ENCODE measurements at places on chromosomes 1 and 21.

GRCh38 chr1:227306689-227307088, 11.6 kb downstream of the CDC42BPA start:
- no peak for DNase-seq

GRCh38 chr1:34874296-34874952, 14.9 kb upstream of the SMIM12 start:
- DNase-seq = no peak

- DNase-seq = no peak
These were observed 18.3 kb downstream of the SPSB1 start for GRCh38 chr1:9311029-9311428.

- DNase-seq = no peak
These were observed 70.4 kb downstream of the SPSB1 start for GRCh38 chr1:9363061-9363471.

DNA sequence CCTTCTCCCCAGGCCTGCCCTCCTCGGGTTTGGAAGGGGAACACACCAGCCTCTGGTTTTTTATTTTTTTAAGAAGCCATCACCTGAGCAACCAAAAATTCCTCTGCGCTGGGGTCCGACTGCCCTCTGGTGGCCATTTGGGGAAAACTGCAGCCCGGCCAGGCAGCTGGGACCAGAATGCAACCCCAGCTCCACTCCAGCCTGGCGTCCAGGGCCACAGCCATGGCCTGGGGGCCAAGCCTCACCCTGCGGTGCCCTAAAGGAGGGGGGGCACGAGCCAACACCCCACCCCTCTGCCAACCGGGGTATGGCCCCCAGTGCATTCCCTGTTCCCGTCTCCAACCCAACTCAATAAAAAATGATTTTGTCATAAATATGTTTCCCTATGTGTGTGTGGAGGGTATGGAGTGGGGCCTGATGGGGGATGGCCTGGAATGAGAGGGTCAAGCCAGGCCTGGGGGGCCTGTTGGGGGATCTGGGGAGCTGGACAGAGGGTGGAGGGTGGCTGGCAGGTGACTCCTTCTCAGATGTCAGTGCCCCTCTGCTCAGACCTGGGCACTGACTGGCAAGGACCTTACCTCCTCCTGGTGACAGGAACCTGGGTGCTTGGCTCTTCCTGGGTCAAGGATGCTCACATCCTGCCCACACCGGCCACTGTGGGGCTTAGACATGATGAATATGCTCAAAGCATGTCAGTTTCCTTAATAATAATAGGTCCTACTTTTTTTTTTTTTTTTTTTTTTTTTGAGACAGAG, 3.2 kb downstream of the GPR3 start:
- DNase-seq = peak; percentile 66

GRCh38 chr21:34936883-34937563, 112.1 kb downstream of the RUNX1 start:
- DNase-seq = no peak

DNA sequence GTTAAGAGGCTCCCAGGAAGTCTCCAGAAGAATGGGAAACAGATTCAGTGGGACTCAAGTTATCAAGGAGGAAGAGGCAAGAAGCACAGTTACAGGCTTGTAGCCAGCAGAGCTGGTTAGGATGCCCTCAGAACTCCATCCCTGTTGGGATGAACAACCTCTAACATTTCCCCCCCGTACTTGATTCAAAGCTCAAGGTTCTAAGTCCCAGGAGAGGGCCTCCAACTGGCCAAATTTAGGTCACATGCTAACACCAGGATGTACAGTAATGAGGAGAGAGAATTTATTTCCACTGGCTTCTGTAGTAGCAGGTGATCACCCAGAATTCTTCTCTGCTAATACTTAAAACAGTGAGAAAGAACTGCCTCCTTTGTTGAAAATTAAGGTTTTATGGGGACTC, 22.3 kb upstream of the HSPA13 start:
- DNase-seq = no peak

- DNase-seq = no peak
These were observed 1093.6 kb upstream of the B3GALT2 start for GRCh38 chr1:194279975-194280374.

DNA sequence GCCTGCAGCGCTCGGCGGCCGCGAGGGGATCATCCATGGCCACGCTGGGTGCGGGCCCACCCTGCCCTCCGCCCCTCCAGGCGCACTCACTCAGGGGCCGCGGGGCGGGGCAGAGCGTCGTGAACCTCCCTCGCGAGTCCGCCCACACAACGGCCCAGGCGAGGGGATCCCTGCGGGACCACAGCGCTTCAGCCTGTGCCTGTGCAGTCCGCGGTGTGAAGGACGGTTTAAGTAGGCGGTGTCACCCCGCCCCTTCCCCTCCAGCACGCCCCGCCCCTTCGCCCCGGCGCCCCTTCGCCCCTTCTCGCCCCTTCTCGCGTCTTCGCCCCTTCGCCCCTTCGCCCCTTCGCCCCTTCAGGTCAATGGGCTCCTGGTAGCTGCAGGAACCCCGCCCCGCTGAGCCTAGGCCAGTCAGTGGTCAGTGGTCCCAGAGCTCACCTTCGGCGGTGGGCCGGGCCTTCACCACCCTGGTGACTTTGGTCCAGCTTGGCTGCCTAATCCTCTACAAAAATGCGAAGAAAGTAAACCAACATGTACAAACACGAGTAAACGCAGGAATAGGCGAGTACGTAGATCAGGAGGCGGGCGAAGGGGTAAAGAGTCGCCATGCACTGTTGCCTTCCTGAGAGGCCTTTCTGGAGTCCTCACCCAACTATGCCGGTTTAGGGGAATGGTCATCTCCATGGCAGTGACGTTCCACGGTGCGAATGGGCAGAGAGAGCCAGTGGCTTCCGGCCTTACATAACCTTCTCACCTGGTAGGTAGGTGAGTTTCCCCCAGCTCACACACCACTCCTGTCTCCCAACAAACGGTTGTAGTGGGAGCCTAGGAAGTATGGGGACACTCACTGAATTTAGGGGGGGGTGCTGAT, 19.6 kb upstream of the DMRTB1 start:
- no peak for DNase-seq

GRCh38 chr1:167022384-167022783, 33.3 kb downstream of the MAEL start:
- DNase-seq = no peak

DNA sequence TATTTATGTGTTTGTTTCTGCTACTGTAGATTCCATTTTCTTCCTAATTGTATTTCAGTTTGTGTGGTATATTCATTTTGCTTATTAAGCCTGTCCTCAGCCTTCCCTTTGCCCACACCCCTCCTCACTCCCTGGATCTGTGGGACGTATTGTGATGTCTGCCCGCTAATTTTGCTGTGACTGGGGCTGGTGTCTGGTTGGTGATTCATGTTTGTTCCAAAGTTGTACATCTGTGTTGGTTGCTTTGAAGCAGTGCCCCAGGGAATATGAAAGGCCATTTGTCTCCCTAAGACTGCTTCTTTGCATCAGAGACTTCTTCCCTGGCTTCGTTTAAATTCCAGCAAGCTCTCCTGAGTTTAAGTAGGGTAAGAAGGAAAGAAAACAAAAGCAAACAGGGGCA, 289.5 kb upstream of the SGIP1 start:
- no peak for DNase-seq

DNA sequence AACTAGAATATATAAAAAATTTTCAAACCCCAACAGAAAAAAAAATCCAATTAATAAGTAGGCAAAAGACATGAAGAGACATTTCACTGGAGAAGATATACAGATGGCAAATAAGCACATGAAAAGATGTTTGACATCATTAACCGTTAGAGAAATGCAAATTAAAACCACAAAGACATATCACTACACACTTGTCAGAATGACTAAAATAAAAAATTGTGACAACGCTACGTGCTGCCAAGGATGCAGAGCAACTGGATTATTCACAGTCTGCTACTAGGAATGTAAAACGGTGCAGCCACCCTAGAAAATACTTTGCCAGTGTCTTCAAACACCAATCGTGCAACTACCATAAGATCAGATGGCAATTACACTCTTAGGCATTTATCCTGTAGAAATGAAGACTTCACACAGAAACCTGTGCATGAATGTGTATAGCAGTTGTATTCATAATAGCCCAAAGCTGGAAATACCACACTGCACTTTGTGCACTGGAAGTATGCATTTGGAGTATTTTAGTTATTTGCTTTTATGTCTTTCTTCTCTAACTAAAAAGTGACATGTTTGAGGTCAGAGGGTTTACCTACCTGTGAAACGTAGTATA, 75.3 kb upstream of the PALMD start:
- DNase-seq = no peak

DNA sequence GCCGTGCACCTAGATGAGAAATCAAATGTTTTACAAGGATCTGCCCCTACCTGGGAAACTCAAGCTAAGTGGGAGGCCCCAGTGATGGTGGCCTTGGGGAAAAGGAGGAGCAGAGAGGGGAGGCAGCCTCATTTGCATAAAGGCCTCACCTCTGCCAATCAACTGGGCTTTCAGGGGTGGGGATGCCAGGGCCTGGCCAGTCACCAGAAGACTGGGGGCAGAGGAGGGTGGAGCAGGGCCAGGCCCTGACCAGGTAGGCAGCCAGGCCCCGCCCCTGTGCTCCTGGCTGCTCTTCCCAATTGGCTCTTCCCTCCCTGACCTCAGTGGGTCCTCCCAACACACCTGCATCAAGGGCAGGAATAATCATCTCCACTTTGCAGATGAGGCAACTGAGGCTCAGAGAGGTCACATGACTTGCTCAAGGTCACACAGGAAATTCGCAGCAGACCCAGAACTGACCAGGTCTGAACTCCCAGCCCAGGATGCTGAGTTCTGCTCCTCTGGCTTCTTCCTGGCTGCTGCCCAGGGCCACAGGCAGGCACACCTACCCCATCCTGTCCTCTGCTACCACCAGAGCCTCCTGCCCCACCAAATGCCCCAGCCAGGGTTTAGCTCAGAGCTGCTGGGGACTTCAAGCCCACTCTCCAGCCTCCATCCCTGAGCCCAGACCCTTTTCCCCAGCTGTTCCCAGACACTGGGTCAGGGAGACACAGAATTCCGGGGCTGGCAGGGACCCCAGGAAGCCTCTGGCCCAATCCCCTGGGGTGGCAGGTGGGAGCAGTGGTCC, 677.9 kb downstream of the MATN1 start:
- DNase-seq = no peak

DNA sequence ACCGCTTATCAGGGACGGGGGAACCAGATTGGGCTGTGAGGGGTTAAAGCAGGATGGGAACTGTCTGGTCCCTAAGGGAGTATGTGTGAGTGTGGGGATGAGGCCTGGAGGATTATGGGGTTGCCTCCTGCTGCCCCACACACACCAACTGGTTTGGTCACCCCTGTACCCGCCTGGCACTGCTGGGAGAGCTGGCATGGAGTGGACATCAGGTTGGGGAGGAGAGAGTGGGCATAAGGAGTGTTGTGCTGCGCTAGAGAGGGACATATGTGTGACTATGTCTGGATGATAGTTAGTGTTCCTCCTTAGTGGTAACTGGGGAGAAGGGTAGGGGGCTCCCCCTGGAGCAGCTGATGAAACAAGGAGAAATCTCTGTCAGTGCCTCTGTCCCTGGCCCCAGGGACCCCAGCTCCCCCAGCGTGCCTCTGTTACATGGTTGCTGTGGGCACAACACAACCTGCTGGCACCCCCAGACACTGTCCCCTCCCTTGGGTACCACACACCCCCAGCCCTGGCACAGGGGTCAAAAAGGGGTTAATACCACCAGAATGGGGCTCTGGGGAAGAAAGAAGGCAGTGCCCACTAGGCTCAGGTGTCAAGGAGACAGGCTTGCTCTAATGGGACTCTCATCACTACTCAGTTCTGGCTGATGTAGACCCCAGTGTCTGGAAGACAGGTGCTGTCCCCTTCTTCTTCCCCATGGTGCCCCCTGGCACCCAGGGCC, 1.9 kb downstream of the ZBTB7B start:
- DNase-seq = no peak

DNA sequence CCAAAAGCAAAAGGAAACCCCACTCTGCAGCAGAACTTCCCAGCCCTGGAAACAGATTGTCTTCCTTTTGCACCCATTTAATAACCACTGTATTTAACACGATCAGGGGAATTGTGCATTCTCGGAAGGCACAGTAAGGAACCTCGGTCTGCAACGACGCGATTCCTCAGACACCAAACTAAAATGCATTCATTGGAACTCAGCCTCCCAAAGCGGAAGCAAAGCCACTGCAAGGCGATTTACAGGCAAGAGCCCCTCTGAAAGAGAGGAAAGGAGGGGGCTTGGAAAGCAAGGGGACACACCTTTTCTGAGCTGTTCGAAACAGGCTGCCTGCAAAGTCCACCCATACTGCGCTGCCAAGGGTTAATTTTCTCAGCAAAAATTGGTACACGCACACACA, 297.7 kb downstream of the OMA1 start:
- no peak for DNase-seq

DNA sequence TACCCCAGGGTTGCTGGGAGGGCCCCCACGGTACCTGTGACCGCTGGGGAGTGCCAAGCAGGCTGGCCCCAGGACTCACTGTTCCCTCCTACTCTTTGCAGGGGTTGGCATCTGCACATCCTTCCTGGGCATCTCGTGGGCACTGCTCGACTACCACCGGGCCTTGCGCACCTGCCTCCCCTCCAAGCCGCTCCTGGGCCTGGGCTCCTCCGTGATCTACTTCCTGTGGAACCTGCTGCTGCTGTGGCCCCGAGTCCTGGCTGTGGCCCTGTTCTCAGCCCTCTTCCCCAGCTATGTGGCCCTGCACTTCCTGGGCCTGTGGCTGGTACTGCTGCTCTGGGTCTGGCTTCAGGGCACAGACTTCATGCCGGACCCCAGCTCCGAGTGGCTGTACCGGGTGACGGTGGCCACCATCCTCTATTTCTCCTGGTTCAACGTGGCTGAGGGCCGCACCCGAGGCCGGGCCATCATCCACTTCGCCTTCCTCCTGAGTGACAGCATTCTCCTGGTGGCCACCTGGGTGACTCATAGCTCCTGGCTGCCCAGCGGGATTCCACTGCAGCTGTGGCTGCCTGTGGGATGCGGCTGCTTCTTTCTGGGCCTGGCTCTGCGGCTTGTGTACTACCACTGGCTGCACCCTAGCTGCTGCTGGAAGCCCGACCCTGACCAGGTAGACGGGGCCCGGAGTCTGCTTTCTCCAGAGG, 6.8 kb downstream of the XKR8 start:
- DNase-seq = no peak

DNA sequence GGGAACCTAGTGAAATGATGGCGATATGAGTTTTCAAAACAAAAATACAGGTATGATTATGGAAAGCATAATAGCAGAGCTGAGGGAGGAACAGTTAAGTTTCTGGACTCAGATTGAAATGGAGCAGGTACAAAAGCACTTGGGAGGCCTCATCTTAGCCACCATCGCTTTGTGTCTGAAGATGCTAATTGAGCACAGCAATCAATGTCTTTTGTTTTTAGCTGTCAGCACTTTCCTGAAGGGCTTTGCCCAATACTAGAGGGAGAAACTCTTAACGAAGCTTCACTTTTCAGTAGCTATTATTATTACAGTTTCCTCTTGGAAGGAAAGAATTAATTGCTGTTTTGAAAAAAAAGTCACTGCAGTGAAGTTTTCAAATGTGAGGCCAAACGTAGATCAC, 348.7 kb downstream of the RWDD3 start:
- DNase-seq = no peak

- DNase-seq = no peak
These were observed 1.4 kb downstream of the DSCAM start for GRCh38 chr21:40845441-40845995.

GRCh38 chr1:227245613-227246320, 72.5 kb downstream of the CDC42BPA start:
- DNase-seq = no peak
